ENCODE measurements at places on chromosomes 7 and 10. TPM values are rescaled to one million over a fixed set of nuclear protein-coding genes. Genes with fewer than 3 reads are reported as not detected.
A peak's percentile ranks its signal among the peaks of the same experiment; 100 is the strongest.

DNA sequence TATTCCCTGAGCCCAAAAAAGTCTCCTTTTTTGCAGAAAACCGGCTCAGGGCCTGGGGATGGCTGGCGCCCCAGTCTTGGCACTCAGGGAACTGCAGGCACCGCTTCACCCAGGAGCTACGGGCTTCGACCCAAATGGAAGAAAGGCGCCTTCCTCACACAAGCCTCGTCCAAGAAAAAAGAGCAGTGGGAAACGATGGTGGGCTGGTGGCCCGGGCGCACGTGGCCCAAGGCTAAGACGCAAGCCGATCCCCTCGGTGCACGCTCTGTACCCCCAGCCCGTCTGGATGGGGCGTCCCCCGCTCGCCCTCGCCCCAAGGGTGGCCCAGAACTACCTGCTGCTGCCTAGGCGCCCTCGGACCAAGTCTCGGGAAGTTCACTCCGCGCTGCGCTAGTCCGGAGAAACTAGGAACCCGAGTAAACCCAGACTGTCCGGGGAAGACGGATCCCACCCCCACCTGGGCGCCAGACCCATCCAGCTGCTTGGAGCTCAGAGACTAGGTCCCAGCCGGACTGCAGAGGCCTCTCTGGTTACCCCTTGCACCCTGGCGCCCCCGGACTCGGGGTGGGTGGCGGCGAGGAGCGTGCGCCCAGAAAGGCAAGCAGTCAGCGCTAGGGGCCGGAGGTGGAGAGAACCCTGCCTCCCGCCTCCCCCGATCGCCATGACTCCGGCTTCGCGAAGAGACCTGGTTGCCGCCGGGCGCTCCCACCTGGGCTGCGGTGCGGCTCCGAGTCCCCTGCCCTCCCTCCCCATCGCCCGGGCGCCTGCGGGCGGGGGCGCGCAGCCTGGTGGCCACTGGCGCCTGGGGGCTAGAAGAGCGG lies 76.4 kb downstream of the CALN1 start:
- H3K4me3 ChIP-seq = no peak overlapping the region
- H3K36me3 ChIP-seq = no peaks in the 10 kb centered on the region
- no peak overlapping the region for H3K27ac ChIP-seq
- DNase-seq = no peak
- H3K4me1 ChIP-seq = no peaks in the 10 kb centered on the region

DNA sequence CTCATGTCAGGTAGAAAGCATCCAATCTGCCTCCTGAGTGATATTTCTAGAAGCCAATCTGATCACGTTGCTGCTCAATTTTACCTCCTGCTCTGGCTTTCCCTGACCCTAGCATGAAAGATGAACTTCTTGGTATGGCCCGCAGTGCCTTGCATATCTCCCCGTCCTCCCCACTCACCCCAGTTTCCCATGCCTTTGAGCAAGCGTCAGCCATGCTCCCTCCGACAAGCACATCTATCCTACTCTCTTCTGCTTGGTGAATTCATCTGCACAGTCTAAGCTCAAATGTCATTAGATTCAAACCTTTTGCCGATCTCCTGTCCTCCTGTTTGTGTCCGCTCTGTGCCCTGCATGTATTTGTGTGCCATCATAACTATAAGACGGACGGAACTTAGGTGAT lies 6.2 kb upstream of the TBXAS1 start:
- no peak for DNase-seq
- no peaks in the 10 kb centered on the region for H3K27me3 ChIP-seq
- H3K4me1 ChIP-seq = peaks cover 5% of the 10 kb centered on the region
- no peak overlapping the region for H3K27ac ChIP-seq

DNA sequence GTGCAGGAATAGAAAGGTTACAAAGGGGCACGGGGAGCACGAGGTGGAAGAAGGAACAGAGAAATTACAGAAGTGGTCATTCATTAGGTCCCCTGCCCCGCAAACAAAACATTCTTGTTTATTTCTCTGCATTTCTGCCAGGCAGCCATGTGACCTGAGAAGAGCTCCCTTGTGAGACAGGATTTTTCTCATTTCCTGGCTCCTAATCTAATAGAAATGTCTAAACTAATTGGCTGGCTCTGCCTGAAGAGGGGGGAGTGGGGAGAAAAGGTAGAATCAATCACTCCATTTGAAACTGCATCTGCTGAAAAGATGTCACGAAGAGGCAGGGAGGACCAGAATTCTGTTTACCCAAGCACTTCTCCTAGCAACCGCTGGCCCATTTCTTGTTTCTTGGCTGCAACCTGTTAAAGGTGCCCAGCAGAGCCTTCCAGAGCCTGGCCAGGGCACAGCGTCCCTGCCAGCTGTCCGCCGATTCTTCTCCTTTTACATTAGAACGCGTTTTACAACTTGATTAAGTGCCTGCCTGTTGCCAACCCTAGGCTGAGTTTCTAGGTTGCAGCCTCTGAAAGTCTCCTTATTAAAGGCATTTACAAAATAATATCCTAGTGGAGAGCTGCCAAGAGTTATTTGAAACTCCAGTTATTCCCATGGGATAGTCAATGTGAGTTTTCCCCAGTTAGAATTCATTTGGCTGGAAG lies 1227.6 kb downstream of the TYW1 start:
- H3K27ac ChIP-seq = no peak overlapping the region
- H3K36me3 ChIP-seq = no peaks in the 10 kb centered on the region
- H3K4me1 ChIP-seq = no peaks in the 10 kb centered on the region
- H3K27me3 ChIP-seq = no peaks in the 10 kb centered on the region

DNA sequence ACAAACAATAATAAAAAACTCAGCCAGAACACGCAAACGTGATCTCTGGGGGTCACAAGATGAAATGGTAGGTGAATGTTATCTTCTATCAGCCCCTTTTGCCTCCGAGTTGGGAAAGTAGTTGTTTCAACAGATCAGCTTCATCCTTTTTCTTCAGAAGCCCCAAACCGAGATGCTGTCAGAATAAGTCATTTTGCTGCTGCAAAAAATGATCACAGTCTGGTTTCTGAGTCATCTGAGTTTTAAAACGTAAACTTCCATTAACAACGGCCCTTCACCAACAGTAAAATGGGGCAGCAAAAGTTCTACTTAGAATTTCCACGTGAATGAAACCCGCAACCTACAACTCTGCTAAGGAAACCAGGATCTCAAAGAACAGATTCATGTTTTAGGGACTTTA lies 44.9 kb downstream of the JCAD start:
- no peak overlapping the region for H3K27ac ChIP-seq
- H3K27me3 ChIP-seq = peaks cover 47% of the 10 kb centered on the region
- no peak overlapping the region for H3K4me3 ChIP-seq
- no peaks in the 10 kb centered on the region for H3K36me3 ChIP-seq
- no peak for DNase-seq

DNA sequence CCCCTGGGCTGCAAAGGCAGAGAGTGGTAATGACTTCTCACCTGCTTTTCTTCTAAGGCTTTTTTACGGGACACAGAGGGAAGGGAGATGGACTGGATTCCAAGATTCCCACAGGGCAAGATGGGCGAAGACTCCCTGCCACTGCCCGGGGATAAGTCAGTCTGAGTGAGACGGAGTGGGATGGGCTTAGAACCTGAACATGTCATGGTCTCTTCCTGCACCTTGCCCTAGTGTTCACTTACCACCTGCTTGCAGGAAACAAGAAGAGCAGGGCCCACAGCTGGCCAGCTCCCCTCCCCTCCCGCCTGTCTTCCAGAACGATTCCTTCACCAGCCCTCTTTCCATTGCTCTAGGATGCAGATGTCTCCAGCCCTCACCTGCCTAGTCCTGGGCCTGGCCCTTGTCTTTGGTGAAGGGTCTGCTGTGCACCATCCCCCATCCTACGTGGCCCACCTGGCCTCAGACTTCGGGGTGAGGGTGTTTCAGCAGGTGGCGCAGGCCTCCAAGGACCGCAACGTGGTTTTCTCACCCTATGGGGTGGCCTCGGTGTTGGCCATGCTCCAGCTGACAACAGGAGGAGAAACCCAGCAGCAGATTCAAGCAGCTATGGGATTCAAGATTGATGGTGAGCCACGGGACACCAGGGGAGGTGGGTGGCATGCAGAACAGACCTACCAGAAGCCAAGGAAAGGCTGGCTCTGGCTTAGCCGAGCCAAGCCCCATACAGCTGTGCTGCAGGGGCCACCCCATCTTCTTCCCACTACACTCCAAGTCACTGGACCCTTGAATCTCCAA lies 1.3 kb downstream of the SERPINE1 start:
- peaks cover 24% of the 10 kb centered on the region for H3K4me1 ChIP-seq
- DNase-seq = no peak
- H3K27me3 ChIP-seq = peaks cover 42% of the 10 kb centered on the region
- no peak overlapping the region for H3K4me3 ChIP-seq
- H3K27ac ChIP-seq = no peak overlapping the region

- peak overlapping the region; percentile 87 for H3K27ac ChIP-seq
- peak; percentile 74 for DNase-seq
- H3K36me3 ChIP-seq = no peaks in the 10 kb centered on the region
- peak overlapping the region; percentile 36 for H3K4me3 ChIP-seq
Observed at GRCh38 chr7:50660040-50660829, 95.0 kb upstream of the DDC start.

GRCh38 chr7:50315739-50316671 lies 11.5 kb downstream of the IKZF1 start:
- H3K4me3 ChIP-seq = peak overlapping the region; percentile 95
- H3K36me3 ChIP-seq = peaks cover 88% of the 10 kb centered on the region
- peak; percentile 54 for DNase-seq
- peaks cover 84% of the 10 kb centered on the region for H3K4me1 ChIP-seq
- peak overlapping the region; percentile 100 for H3K27ac ChIP-seq

- H3K27me3 ChIP-seq = peaks cover 48% of the 10 kb centered on the region
- no peaks in the 10 kb centered on the region for H3K4me1 ChIP-seq
- no peak overlapping the region for H3K27ac ChIP-seq
- DNase-seq = no peak
- no peak overlapping the region for H3K4me3 ChIP-seq
Observed at GRCh38 chr10:3208481-3209406, 36.2 kb upstream of the PITRM1 start.

DNA sequence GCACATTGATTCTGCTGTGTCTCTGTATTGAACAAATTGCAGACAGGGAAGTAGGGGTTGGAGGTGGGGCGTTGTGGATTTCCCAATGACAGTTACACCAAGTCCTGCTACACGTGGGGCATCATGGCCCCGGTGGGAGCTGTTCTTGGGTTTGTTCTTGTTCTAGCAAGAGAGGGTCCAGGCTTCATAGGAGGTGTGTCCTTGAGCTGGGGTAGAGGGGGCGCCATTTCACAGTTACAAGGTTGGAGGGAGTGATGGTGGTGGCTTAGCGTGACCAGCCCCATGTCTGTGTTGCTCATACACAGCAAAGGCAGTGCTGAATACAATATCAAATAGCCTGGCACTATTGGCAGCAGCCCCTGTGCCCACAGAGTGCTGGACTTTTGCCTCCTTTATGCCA lies 15.7 kb downstream of the SH2D4B start:
- H3K4me1 ChIP-seq = no peaks in the 10 kb centered on the region
- no peaks in the 10 kb centered on the region for H3K36me3 ChIP-seq
- H3K4me3 ChIP-seq = no peak overlapping the region
- H3K27ac ChIP-seq = no peak overlapping the region

GRCh38 chr7:157845203-157845835 lies 508.5 kb downstream of the DNAJB6 start:
- no peak for DNase-seq
- H3K27me3 ChIP-seq = peaks cover 2% of the 10 kb centered on the region
- no peak overlapping the region for H3K4me3 ChIP-seq

DNA sequence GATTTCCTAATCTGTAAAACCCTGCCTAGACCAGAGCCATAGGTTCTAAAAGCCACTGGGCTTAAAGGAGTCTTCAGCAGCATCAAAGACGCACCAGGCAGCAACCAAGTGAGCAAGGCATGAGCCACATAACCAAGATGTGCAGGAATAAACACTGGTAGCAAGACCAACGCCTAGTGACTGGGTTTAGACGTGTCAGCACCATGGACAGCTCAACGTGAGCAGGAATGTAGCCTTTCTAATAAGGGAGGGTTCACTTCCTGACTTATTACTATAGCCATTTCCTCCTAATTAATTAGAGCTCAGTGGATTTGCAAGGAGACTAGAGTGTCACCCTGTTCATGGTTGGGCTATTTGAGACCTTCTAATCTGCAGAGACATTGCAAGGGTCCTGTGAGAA lies 223.7 kb downstream of the LHFPL3 start:
- H3K27me3 ChIP-seq = no peaks in the 10 kb centered on the region
- no peaks in the 10 kb centered on the region for H3K4me1 ChIP-seq
- no peak overlapping the region for H3K4me3 ChIP-seq
- no peak overlapping the region for H3K27ac ChIP-seq
- no peaks in the 10 kb centered on the region for H3K36me3 ChIP-seq

GRCh38 chr10:115566867-115567266 lies 473.7 kb downstream of the ATRNL1 start:
- no peaks in the 10 kb centered on the region for H3K27me3 ChIP-seq
- H3K4me3 ChIP-seq = no peak overlapping the region
- no peaks in the 10 kb centered on the region for H3K36me3 ChIP-seq
- H3K4me1 ChIP-seq = no peaks in the 10 kb centered on the region
- DNase-seq = no peak

GRCh38 chr10:92789786-92790185 lies 58.5 kb upstream of the EXOC6 start:
- H3K36me3 ChIP-seq = no peaks in the 10 kb centered on the region
- no peak overlapping the region for H3K4me3 ChIP-seq
- no peaks in the 10 kb centered on the region for H3K4me1 ChIP-seq
- no peak for DNase-seq

GRCh38 chr10:50604809-50605208 lies 18.9 kb downstream of the SGMS1 start:
- no peak overlapping the region for H3K4me3 ChIP-seq
- no peaks in the 10 kb centered on the region for H3K27me3 ChIP-seq
- no peak for DNase-seq
- peaks cover 64% of the 10 kb centered on the region for H3K4me1 ChIP-seq
- peaks cover 6% of the 10 kb centered on the region for H3K36me3 ChIP-seq
- peak overlapping the region; percentile 55 for H3K27ac ChIP-seq

GRCh38 chr10:87651801-87652200 lies 7.9 kb upstream of the PAPSS2 start:
- H3K4me1 ChIP-seq = peaks cover 8% of the 10 kb centered on the region
- no peak for DNase-seq
- H3K27ac ChIP-seq = no peak overlapping the region
- H3K4me3 ChIP-seq = no peak overlapping the region
- H3K27me3 ChIP-seq = peaks cover 15% of the 10 kb centered on the region

DNA sequence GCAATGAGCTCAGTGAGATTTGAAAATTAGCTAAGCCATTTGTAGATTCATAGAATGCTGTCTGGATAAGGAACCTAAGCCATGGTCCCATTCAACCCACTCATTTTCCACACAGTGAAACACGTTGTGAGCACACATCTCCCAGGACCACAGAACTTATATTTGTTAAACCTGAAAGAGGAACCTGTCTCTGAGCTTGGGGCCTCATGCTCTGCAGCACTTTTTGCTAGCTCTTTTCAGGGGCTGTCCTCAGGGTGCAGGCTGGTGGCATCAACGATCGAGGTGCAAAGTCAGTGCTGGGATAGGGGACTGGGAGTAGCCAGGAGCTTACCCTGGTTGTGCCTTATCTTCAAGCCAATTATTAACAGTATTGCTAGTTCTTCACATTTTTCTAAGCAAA lies 11.9 kb downstream of the HECW1 start:
- no peaks in the 10 kb centered on the region for H3K4me1 ChIP-seq
- H3K27ac ChIP-seq = no peak overlapping the region
- peaks cover 12% of the 10 kb centered on the region for H3K27me3 ChIP-seq
- DNase-seq = no peak
- H3K4me3 ChIP-seq = no peak overlapping the region

- no peak overlapping the region for H3K4me3 ChIP-seq
- H3K27me3 ChIP-seq = peaks cover 1% of the 10 kb centered on the region
- H3K27ac ChIP-seq = no peak overlapping the region
- DNase-seq = no peak
Observed at GRCh38 chr7:95840953-95841950, 68.9 kb downstream of the DYNC1I1 start.

The MYH16 gene
- not detected for total RNA-seq

The RGS10 gene
- total RNA-seq = 191 TPM

The SLC26A5 gene
- total RNA-seq = not detected

The AMPH gene
- not detected for total RNA-seq

The ATOH7 gene
- total RNA-seq = not detected

The RARRES2 gene
- not detected for total RNA-seq

The ECD gene
- 41.0 TPM for total RNA-seq

The TAS2R38 gene
- total RNA-seq = not detected
